GM12878 (cell line): ENCODE measurements at places on chromosomes 1 and 21.
A peak's percentile ranks its signal among the peaks of the same experiment; 100 is the strongest.

DNA sequence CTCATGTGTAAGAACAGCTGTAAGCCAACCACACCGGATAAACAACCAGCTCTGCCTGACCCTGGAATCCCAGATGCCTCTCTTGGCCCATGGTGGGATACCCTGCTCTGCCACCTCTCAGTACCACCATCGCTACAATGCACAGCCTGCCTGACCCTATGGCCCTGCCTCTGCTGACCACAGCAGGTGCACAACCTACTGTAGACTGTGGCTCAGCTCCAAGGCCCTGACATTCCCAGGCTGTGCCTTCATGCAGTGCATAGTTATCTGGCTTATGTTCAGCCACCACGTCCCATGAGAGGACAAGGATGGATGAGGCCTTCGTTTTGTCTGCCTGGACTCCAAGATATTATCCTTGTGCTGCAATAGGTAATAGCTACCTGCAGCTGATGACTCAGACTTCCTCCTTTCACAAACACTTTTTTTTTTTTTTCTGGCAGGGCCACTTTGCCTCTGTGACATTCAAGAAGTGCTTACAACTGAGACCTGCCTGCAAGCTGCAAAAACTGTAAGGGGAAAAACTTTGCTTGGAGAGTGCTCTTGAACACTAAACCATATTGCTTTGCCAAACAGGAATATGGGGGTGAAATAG lies 177.7 kb downstream of the URB2 start:
- DNase-seq, result no peak

DNA sequence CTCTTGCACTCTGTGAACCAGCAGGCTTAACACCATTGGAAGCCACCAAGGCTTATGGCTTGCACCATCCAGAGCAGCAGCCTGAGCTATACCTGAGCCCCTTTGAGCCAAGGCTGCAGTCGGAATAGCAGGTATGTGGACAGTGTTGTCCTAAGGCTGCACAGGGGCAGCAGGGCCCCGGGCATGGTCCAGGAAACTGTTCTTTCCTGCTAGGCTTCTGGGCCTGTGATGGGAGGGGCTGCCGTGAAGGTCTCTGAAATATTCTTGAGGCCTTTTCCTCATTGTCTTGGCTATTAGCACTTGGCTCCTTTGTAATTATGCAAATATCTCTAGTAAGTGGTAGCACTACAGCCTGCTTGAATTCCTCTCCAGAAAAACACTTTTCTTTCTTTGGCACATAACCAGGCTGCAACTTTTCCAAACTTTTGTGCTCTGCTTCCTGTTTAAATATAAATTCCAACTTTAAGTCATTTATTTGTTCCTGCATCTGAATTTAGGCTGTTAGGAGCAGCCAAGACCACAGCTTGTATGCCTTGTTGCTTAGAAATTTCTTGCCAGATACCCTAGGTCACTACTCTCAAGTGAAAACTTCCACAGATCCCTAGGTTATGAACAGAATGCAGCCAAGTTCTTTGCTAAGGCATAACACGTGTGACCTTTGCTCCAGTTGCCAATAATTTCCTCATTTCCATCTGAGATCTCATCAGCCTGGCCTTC lies 5.2 kb downstream of the KRTAP20-4 start:
- DNase-seq, result no peak

DNA sequence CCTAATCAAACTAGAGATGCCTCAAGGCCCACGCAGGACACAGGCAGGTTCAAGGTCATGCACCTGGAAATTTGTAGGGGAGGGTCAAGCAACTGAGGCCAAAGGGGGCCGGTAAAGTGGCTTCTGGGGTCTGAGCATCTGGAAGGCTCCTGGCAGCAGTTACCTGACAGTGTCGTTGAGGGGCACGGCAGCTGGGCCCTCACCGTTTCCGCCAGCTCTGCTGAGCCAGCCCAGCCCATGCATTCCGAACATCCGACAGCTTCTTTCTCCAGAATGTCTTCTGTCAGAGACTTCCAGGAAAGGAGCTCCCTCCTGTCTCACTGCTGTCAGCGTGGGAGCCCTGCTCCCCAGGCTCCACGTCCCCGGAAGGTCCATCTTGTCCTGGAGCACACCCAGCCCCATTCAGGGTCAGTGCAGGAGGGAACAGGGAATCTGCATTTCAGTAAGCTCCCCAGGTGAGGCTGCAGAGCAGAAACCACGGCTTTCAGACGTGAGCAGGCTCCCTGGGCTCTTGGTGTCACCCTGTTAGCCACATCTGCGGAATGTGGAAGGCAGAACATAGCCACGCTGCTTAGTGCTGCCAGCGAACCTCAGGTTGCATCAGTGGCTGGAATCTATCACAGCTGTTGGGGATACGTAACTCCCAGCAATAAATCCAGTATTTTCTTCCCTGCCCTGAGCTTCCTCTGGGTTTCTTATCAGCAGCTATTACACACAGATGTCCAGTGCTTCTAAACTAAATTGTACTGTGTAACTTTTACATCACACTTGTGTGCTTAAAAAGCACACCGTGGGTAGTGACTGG lies 36.3 kb upstream of the FAM3B start:
- DNase-seq, result no peak

GRCh38 chr1:229135773-229136172 lies 135.1 kb upstream of the RAB4A start:
- DNase-seq, result no peak

- DNase-seq, result peak; percentile 55
Measured at GRCh38 chr1:149885339-149886120, 13.8 kb upstream of the BOLA1 start.

DNA sequence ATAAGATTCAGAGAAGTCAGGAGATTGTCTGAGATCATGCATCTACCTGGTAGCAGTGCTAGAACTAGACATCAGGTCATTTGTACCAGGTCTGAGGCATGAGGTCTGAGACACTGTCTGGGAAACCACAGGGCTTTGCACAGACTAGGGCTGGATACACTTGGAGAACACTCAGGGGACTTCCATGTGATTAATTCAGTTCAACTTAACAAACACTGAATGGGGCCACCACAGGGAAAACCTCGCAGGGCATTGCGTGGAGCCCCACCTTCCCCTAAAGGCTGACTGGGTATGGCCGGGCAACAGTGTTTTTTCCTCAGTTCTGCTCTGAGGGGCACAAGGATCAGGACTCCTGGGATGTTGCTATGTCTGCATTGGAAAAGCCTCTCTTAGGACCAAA lies 86.5 kb upstream of the WARS2 start:
- DNase-seq, result no peak

GRCh38 chr1:88302843-88303486 lies 381.1 kb upstream of the PKN2 start:
- DNase-seq, result no peak

- DNase-seq, result no peak
Measured at GRCh38 chr1:184499616-184500015, 112.8 kb downstream of the C1orf21 start.

DNA sequence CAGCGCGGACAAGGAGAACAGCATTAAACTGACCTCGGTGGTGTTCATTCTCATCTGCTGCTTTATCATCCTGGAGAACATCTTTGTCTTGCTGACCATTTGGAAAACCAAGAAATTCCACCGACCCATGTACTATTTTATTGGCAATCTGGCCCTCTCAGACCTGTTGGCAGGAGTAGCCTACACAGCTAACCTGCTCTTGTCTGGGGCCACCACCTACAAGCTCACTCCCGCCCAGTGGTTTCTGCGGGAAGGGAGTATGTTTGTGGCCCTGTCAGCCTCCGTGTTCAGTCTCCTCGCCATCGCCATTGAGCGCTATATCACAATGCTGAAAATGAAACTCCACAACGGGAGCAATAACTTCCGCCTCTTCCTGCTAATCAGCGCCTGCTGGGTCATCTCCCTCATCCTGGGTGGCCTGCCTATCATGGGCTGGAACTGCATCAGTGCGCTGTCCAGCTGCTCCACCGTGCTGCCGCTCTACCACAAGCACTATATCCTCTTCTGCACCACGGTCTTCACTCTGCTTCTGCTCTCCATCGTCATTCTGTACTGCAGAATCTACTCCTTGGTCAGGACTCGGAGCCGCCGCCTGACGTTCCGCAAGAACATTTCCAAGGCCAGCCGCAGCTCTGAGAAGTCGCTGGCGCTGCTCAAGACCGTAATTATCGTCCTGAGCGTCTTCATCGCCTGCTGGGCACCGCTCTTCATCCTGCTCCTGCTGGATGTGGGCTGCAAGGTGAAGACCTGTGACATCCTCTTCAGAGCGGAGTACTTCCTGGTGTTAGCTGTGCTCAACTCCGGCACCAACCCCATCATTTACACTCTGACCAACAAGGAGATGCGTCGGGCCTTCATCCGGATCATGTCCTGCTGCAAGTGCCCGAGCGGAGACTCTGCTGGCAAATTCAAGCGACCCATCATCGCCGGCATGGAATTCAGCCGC lies 2.5 kb downstream of the S1PR1 start:
- DNase-seq, result no peak

DNA sequence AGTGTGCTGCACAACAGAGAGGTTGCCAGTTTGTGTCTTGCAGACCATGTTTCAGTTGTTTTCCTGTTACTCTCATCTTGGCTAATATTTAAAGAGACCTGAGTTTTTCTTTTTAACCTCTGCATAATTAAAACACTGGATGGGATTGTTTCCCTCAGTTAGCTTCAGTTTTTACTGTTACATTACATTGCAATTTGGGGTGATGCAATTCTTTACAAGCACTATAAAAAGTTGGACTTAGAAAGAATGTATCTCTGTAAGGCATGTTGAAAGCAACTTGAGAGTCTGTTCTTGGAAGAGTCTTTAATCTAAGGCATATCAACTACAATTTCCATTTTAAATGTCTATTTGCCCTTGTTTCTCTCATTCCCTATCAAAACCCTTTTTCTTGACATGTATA lies 99.1 kb downstream of the DNM3 start:
- DNase-seq, result no peak

- DNase-seq, result no peak
Measured at GRCh38 chr1:234276151-234276788, 97.0 kb upstream of the COA6 start.

- no peak for DNase-seq
Measured at GRCh38 chr1:218524526-218524925, 179.4 kb downstream of the TGFB2 start.

DNA sequence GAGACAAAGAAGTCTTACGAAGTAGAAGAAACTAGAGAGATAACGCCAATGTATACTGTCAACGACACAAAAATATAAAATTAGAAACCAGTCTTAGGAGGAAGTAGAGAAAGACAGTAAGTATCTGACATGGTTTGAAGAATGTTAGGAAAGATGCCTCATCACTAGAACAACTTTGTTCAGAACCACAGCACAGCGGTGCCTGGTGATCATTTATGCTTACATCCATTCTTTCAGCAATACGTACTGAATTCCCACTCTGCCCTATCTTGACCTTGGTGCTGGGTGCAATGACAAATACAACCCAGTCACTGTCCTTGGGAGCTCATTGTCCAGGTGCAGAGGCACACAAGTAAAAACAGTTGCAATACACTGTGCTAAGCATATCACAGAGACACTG lies 104.4 kb downstream of the TM2D1 start:
- no peak for DNase-seq

DNA sequence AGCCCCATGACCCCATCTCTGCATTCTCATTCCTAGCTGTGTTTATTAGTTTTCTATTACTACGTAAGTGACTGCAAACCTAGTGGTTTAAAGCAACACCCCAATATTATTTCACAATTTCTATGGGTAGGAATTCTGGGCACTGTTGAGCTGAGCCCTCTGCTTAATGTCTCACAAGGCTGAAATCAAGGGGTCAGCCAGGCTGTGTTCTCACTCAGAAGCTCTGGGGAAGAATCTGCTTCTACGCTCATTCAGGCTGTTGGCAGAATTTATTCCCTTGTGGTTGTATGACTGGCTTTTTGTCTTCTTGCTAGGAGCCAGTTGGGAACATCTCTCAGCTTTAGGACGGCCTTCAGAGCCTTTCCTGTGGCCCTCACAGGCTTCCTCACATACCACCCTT lies 181.0 kb downstream of the GIPC2 start:
- no peak for DNase-seq

- no peak for DNase-seq
Measured at GRCh38 chr1:33261344-33261743, 5.1 kb downstream of the ZNF362 start.

DNA sequence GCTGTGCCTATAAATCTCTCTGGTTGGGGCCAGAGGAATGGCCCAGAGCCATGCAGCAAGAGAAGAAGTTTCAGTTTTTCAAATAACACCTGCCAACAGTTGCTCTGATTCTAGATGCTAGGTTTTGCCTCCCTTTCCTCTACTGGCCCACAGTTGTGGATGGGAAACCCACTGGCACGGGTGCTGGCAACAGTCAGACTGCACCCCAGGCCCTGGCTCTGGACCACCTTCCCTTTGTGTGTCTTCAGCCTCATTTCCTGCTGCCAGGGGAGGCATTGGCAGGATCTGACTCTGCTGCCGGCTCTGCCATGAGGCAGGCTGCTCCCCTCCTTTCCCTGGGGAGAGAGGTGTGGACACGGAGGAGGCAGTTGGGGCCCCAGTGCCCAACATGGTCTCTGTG lies 142.0 kb downstream of the IGSF21 start:
- no peak for DNase-seq

- DNase-seq, result no peak
Measured at GRCh38 chr1:174167265-174167803, 8.0 kb downstream of the RABGAP1L start.

- DNase-seq, result no peak
Measured at GRCh38 chr1:2532485-2533160, 2.6 kb upstream of the HES5 start.

DNA sequence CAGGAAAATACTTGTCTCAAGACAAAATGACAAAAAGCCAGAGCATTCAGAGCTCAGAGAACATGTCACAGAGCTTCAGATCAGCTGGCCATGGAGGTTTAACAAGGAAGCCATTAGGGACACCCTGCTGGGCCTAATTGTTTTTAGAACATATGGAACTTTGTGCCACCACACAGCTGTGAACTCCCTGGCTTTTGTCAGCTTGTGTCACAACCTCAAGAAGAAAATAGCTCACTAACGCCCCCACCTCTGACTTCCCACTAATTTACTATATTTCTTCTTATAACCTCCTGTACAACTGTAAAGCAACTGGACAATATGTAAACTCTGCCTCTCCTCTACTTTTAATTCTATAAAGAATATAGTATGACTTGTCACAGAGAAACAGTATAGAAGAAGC lies 21.0 kb upstream of the TDRD10 start:
- DNase-seq, result no peak

GRCh38 chr1:51044199-51044598 lies 57.8 kb upstream of the C1orf185 start:
- DNase-seq, result no peak

GRCh38 chr1:3638027-3638426 lies 11.9 kb downstream of the WRAP73 start:
- no peak for DNase-seq

GRCh38 chr1:200260597-200261335 lies 149.1 kb downstream of the ZNF281 start:
- DNase-seq, result no peak

GRCh38 chr1:183942933-183943693 lies 94.4 kb downstream of the COLGALT2 start:
- peak; percentile 34 for DNase-seq

DNA sequence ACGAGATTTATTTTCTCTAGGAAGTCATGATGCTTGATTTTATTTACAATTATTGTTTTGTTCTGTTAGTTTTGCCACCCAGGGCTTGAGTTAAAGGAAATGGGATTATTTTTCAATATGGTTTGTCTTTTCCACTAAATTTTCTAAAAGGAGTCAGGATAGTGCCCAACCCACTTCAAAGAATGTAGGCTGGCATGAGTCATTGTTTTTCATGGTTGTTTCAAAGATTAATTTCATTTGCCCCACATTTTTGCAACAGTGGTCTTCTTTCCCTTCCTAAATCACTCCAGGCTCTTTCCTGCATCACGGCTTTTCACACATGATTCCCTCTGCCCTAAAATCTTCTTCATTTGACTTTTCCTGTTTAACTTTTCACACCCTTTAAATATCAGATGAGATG lies 2.5 kb downstream of the SLAMF6 start:
- no peak for DNase-seq

- DNase-seq, result no peak
Measured at GRCh38 chr1:246573491-246573890, 7.2 kb downstream of the CNST start.
